ENCODE measurements at places on chromosomes 11 and 22.

DNA sequence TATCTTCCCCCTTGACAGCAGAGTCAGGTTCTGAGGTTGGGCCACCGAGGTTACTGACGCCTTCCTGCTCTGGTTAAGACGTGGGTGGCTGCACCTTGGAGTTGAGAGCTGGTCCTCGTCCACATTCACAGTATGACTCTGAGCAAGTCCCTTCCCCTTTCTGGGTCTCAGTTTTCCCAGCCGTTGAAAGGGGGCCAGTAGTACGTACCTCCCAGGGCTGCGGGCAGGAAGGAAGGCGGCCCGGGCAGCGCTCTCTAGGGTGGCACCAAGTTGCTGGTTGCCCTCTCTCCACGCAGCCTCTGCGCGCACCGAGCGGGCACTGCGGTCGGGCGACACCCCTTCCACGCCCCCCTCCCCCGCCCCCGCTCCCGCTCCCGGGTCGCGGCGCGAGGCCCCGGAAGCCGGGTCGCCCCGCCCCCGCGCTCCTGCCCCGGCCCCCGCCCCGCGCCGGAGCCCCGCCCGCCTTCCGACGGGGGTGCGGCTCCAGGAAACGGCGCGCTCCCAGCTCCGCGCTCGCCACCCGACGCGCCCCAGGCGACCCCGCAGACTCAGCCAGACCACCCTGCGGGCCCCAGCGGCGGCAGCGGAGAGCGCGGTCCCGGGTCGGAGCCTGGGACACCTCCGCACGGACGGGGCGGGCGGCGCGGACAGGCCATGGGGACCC, at the start of gene EHBP1L1:
EHBP1L1 (plus strand) TSS at position 486 of the 664 bp plus-strand sequence. CDS start 250 bp downstream, outside the sequence.
- no peak for DNase-seq

DNA sequence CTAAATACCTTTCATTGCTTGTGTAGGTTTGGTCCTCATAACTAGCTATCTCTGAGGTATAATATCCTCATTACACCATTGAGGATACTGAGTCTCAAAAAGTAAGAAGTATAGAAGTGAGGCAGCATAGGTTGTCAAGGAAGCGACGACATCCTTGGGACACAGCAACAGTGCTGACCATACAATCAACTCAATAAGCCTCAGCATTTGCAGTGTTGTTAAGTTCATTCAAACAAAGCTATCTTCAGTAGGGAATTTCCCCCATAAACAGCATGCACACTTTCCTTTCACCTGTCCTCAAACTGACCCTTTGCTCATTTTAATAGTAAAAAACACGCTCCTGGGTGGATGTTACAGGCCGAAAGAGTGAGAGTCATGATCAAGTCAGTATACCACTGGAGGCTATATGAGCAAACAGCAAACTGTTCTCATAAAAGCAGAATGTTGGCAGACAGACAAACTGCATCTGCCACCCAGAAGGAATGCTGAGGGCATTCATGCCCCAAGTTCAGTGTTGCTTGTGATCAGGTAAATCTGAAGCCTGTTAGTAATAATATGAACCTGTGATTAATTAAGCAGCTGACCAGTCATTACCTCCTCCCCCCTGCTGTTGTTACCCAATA, 756.2 kb upstream of the TENM4 start:
- DNase-seq, result no peak

DNA sequence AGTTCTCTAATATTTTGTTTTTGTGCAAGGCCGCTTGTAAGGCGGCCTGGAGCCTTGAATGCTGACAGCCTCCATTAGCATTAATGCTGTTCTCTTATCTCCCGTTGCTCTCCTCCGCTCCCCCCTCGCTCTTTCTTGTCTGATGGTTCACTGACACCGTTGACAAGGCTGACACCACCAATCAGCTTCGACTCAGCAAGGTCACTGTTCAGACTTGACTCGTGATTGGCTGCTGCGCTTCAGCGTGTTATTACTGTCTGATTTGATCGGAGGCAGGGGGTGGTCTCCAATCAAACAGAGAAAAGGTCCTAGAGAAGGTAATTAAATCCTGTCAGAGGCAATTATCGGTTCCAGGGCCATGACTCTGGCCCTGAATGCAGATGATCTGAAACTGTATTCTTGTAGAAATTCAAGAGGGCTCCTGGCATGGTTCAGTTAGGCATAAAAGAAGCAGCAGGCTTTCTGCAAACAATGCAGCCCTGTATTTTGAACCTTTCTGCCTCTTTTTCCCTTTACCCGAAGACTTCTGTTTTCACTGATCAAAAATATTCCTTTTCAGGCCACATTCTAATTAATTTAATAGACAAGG, 49.3 kb upstream of the MPPED2 start:
- DNase-seq, result no peak

GRCh38 chr11:12229450-12230229, 119.2 kb downstream of the MICAL2 start:
- no peak for DNase-seq

DNA sequence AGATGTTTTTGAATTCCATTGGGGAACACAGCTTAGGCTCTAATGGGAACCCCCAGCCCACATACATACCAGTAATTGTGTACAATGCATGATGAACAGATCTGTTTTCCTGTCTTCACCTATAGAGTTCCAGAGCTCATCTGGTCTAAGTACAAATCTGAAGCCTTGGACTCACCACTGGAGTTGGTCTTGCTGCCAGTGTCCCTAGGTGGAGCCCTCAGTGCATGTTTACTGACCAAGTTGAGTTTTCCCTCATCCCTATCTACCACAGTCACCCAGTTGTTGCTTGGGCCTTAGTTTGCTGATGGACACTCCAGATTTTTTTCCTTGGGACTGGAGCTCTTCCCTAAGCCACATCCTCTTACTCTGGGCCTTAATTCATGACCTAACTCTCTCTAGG, 159.2 kb upstream of the DDI1 start:
- DNase-seq, result no peak

GRCh38 chr11:122853971-122854446, 15.7 kb downstream of the CRTAM start:
- peak; percentile 53 for DNase-seq

DNA sequence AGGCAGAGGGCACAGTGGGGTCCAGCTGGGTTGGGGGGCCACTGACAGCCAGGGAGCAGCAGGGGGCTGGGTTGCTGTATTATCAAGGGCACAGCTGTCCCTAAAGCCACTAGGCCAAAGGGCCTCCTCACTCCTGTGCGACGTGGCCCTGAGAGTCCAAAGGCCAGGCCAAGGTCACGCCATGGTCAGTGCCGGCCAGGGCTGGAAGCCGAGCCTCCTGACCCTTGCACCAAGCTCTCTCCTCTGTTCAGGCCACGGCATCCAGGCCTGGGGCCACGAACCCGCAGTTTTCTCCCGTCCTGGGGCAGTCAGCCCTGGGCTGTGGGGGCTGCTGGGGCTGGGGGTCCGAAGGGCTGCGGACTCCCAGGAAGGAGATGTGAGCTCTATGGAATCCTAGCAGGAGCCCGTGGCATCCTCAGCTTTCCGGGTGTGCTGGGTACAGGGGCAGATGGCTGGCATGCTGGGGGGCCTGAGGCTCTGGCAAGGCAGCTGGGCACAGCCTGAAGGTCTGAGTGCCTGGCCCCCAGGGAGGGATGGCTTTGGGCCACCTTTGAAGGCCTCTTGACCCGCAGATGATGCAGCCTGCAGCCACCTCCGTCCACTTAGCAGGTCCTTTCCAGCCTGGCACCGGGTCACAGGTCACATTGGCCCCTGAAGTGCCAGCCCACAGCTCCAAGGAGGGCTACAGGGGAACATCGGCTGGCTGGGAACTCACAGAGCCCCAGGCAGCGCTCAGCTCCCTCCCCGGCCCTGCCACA, 17.3 kb upstream of the PPARA start:
- no peak for DNase-seq

- no peak for DNase-seq
These were observed 9.9 kb upstream of the NUP160 start for GRCh38 chr11:47857892-47858543.

GRCh38 chr11:34439610-34440198, 970 bp downstream of the CAT start:
- DNase-seq, result peak; percentile 8

DNA sequence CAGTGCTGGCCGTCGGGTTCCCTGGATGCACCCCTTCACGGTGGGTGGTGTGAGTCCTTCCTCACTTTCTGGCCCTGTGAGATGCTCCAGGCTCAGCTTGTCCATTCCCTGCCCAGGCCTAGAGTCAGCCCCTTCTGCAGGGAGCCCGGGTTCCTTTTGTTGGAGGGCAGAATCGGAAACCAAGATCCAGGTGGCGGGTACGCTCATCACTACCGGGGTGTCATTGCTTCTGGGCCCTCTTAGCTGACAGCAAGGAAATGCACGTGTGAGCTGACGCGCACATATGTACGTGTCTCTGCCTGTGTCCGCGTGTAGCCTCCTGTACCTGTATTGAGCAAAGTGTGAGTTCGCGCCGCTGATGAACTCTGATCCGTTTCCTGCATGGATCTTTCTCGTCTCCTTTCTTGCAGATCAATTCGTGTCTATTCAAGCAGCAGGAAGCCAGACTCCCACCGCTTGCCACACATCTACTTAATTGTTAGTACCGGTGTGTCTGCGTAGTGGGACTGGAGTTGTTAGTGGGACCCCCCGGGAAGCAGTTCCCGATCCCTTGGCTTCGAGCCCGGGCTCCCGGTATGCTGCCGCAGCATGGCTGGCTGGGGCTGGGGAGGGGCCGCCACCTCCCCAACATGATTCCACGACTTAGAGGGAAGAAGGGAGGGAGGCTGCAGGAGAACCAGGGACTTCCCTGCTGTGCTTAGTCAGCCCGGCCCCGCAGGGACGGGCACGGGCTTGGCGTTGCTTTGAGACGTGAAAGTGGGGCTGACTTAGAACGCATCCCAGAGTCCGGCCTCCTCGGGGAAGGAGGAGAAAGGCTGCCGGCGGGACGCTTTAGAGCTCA, 35.9 kb upstream of the GRAMD4 start:
- no peak for DNase-seq

DNA sequence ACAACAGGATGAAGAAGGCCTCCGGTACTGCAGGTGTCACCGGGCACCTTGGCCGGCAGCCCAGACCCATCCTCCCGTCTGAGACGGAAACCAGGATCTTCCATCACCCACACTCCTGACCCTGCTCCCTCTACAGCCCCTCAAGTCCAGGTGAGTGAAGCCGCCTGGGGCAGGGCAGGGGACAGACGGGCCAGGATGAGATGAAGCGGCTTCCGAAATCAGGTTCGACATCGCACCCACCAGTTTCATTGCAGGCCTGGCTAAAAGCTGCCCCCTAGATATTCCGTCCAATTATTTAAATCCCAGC, 639.1 kb downstream of the TBC1D22A start:
- no peak for DNase-seq

DNA sequence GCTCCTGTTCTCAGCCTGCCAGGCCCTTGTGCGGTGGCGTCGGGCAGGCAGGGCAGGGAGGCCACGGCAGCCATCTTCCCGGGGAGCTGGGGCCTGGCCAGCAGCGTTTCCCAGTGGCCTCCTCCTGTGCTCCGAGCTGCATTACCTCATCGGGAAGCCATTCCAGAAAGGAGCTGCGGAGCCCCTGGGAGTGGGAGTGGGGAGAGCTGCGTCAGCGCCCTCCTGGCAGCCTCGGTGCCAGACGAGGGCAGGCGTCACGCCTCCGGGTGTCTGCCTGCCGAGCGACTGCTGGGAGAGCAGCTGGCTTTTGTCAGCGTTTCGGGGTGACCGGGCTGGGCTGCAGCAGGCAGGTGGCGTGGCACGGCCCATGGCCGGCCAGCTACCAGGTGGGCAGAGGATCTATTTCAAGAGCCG, 30.9 kb upstream of the WNT7B start:
- DNase-seq, result no peak

DNA sequence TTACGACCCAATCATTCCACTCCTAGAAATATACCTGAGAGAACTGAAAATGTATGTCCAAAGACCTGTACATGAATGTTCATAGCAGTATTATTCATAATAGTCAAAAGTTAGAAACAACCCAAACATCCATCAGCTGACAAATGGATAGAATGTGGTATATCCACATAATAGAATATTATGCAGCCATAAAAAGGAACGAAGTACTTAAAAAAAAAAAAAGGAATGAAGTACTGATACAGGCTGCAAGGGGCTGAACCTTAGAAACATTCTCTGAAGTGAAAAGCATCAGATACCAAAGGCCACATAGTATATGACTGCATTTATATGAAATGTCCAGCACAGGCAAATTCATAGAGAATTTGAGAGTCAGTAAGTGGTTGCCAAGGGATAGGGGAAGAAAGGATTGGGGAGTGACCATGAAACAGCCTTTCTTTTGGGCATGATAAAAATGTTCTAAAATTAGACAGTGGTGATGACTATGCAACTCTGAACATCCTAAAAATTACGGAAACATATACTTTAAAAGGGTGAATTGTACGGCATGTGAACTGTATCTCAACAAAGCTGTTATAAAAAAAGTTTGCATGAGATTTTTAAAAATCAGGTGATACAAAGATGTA, 1.8 kb downstream of the TPST2 start:
- no peak for DNase-seq

DNA sequence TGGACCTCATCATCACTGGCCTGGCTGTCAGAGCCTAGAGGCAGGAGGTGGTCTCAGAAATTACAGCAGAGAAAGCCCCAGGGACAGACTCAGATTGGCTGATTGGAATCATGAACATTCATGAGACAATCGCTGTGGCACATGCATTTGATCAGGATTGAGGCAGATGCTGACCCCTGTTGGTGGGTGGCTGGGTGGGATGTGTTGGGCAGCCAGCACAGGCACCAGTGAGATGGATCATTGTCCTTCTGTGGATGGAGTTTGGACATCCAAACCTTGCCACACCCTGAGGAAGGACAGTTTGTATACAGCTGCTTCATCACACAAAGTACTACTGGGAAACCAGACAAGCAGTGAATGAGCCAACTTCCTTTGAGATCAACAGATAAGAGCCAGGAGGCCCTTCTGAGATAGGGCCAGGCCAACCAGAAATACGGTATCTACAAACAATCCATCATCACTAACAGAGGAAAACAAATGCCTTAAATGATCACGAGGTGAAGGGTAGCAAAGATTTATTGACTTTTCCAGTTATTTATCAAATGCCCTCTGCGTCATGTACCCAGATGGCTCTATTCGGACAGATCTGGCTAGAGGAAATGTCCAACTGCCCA, 17.3 kb downstream of the COMMD9 start:
- no peak for DNase-seq
